ENCODE measurements at places on chromosomes 4 and X.
A peak's percentile ranks its signal among the peaks of the same experiment; 100 is the strongest.

DNA sequence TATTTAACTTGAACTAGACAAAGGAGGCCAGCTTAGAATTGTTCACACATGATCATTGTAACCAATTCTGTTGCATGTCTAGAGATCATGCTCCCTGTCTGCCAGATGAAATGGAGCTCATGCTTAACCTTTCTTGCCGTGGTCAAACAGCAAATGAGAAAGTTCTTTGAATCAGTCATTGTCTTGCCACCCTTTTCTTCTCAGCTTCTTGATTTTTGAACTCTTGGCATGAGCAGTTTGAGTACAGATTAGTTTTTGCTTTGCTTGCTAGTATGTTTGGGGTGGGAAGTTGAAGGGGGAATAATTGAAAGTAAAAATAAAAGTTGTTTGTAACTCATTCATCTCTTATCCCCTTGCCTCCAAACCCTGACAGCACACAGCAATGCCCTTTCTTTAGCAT, 4.7 kb downstream of the MTM1 start:
- no peak for DNase-seq

DNA sequence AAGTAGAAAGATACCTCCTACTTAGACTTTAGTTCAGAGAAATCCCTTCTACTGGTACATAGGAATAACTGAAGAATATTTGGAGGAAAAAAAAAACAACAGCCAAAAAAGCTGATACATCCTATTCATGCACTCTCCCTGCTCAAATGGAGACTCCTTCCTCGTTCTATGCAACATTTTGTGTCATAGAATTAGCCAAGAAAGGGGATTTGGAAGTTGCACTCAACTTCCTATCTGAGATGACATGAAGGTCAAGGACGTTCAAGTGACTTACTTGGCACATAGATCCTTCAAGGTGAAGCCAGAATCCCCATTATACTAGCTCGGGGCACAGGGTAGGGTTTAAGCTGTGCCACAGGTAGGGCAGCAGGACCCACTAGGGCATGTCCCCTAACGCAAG, 56.2 kb upstream of the S100G start:
- no peak for DNase-seq

DNA sequence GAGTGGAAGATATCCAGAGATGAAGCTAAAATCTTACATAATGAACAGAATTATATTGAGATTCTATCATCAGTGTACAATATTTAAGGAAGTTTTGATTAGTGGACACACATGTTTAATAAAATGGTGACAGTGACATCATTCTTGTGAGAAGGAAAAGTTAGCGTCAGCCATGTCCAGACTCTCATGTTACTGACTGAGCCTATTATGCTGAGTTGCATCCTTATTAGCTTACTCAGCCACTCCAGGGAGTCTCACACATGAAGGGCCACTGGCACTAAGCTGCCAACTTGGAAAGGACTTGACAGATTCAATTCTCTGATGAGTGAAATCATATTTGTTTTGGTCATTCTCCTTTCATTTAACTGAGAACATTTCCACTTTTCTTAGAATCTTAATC, 170.6 kb downstream of the BANK1 start:
- DNase-seq: no peak

- no peak for DNase-seq
Measured at GRCh38 chr4:74544655-74545361, 99.9 kb downstream of the AREG start.

- DNase-seq: no peak
Measured at GRCh38 chr4:44368413-44369167, 80.0 kb downstream of the KCTD8 start.

GRCh38 chrX:71997320-71997719, 86.7 kb downstream of the NHSL2 start:
- DNase-seq: no peak

GRCh38 chr4:54729256-54729655, 71.5 kb downstream of the KIT start:
- DNase-seq: no peak

- DNase-seq: no peak
Measured at GRCh38 chr4:38752941-38753806, 29.6 kb downstream of the TLR10 start.

DNA sequence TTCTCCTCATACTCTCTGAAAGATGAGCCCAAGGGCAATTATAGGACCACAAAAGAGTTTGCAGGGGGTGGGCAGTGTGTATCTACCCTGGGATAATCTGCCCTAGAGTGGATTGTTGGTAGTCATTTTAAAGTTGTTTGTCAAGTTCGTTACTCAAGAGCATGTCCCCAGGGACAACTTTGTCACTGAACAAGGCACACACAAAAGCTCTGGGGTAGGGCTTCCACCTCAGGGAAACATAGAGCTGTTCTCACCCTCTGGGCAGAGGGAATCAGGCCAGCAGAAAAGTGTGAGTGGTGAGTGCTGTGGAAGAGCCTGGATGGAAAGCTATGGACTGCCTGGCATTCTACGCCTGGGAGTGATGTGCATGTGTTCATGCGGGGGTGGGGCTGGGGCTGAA, 23.3 kb upstream of the LEF1 start:
- no peak for DNase-seq

DNA sequence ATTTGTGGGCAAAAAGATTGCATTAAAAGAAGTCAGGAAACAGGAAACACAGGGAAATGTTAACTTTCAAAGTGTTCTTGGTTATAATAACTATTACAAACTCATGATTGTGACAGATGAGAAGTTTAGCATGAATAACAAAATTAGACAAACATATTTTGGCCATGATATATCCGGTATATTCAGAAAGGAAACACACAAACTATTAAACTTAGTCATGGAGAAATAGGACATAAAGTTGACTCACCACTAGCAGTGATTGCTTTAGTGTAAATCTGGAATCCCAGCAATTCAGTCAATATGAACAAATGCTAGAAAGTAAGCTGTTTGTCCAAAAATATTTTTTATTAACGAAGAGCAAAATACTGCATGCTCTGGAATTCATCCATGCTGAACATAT, 1299.9 kb downstream of the C4orf33 start:
- DNase-seq: no peak

GRCh38 chr4:73948990-73949706, 32.7 kb downstream of the PF4 start:
- no peak for DNase-seq

DNA sequence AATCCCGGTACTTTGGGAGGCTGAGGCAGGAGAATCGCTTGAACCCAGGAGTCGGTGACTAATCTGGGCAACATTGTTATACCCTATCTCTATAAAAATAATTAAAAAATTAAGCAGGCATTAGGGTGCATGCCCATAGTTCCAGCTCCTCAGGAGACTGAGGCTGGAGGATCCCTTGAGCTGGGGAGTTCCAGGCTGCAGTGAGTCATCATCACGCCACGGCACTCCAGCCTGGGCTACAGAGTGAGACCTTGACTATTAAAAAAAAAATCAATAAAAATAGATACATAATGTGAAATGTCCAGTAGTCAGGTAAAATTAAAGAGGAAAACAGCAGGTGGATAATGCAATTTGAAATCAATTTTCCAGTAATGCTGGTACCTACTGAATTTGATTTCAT, 14.6 kb downstream of the ADGRL3 start:
- DNase-seq: no peak

- DNase-seq: no peak
Measured at GRCh38 chrX:15918003-15918402, 63.4 kb upstream of the AP1S2 start.

DNA sequence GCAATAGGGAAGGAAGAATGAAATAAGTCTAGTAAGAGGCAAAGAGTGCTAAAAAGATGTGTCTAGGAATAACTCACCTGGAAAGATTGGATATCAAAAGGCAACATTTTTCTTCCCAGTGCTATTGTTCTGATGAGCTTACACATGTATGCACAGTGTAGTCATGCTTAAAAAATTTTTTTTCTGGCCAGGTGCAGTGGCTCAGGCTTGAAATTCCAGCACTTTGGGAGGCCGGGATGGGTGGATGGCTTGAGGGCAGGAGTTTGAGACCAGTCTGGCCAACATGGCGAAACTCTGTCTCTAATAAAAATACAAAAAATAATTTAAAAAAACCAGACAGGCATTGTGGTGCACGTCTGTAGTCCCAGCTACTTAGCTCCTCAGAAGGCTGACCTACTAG, 795.8 kb upstream of the IGFBP7 start:
- no peak for DNase-seq

- DNase-seq: no peak
Measured at GRCh38 chr4:23654791-23655190, 235.1 kb downstream of the PPARGC1A start.

DNA sequence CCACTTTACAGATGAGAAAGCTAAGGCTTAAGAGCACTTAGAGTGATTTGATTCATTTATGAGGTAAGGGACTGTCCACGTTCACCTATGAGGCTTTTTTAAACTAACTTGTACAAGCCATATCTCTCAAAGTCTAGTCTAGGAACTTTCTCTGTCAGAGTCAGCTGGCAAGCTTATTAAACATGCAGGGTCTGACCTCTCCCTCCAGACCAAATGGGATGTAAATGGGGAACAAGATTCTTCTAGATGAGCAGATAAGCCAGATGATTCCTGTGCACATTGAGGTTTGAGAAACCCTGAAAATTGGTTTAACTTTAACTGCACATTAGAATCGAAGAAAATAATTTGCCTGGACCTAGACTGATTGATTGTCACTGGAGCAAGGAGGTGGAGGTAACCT, 160.0 kb upstream of the SPRY1 start:
- DNase-seq: no peak

GRCh38 chrX:96713303-96713702, 28.7 kb downstream of the DIAPH2 start:
- DNase-seq: no peak

DNA sequence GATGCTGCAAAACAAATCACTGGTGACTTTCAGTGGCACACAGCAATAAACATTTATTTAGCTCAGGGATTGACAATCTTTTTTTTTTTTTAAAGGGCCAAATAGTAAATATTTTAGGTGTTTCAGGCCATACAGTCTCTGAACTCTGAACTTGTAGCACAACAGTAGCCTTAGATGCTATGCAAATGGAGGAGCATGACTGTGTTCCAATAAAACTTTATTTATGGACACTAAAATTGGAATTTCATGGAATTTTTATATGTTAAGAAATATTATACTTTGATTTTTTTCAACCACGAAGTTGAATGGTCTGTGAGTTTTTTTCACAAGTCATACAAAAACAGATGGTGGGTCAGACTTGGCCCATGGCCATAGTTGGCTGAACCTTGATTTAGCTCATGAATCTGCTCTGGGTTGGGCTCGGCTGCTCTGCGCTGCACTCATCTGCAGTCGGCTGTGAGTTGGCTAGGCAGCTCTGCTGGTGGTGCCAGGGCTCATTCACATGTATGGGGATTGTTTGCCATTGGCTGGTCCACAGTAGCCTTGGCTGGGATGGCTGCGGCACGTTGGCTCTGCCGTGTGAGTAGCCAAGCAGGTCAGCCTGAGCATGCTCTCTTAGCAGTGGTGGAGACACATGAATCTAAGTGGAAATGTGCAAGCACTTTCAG, 231.7 kb upstream of the PGRMC2 start:
- DNase-seq: no peak

GRCh38 chr4:126752702-126753101, 880.1 kb upstream of the INTU start:
- no peak for DNase-seq

- no peak for DNase-seq
Measured at GRCh38 chr4:85842540-85842939, 367.6 kb downstream of the ARHGAP24 start.

- no peak for DNase-seq
Measured at GRCh38 chr4:189443341-189443740, 497.3 kb upstream of the FRG1 start.

DNA sequence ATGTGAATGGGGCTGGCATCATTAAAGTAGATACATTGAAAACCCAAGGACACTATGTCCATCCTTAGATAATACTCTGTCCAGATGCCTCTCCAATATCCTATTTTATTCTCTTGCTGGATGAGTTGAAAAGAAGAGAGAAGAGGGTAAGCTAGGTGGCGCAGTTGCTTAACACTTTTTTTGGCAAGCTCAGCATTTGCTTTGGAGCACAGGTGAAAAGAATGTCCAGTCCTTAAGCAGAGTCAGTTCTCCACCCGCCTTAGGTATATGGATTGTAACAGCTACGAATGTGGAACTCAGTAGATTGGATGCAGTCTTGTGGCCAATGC, 208.4 kb downstream of the NWD2 start:
- DNase-seq: peak; percentile 35

DNA sequence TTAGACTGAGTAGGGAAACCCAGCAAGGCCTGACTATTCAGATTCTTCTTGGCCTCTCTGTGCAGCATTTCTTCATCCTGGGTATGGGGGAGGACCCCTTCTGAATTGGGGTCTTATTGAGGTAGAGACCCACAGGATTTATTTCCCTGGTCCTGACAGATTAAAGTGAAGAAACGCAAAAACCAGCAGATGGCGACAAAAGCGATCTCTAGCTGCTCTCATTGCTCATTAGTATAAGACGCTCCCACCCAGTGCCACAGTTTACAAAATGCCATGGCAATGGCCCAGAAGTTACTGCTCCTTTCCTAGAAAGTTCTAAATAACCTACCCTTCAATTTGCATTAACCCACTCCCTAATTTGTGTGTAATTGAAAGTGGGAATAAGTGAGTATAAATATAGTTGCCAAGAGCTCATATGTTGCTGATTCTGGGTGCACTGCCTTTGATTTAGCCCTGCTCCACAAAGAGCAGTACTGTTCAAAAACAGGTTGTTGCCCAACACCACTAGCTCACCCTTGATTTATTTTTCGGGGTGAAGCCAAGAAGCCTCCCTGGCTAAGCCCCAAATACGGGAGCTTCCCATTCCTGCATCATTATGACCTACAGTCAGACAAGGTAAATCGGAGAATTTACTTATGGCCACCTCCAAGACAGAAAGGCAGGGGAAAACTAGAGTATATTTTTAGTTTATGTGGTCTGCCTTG, 3.7 kb upstream of the BEX4 start:
- DNase-seq: no peak

- no peak for DNase-seq
Measured at GRCh38 chr4:105472871-105473323, 965 bp downstream of the PPA2 start.

DNA sequence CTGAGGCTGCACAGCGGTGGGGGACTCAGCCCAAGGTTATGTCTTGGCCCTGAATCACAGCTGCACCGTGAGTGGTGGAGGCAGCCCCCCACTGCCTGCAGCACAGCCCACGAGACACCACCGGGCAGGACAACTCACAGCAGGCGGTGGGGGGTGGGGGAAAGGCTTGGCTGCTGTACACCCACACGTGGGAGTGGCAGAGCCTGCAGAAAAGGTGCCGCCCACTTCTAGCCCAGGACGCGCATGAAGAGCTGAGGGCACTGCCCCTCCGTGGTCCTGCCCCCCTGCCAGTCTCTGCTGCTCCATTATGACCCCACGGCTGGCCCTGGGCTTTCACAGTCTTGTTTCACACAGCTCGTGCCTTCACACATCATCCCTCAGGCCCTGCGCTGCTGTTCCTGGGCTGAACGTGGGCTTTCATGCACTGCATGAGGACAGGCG, 40.8 kb downstream of the FGFRL1 start:
- DNase-seq: no peak

GRCh38 chrX:40651620-40652223, 4.4 kb upstream of the CXorf38 start:
- no peak for DNase-seq

DNA sequence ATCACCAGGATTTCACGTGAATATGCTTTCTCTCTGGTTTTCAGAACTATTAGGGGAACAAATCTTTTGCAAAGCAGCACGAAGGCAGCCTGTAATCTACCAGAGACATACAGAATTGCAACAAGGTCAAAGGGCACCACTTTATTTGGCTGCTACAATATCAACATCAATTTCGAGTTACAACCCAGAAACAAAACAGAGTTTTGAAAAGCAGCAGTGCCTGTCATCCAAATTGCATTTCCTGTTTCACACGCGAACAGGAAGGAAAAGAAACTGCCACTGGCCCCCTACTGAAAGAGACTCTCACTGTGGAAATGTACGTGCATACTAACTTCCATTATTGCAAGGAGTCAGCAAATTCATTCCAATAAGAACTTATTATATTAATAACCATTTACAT, 17.1 kb upstream of the C1QTNF7 start:
- DNase-seq: no peak

Measured in GM18507 (cell line).